ENCODE measurements at places on chromosomes 1 and 21.

DNA sequence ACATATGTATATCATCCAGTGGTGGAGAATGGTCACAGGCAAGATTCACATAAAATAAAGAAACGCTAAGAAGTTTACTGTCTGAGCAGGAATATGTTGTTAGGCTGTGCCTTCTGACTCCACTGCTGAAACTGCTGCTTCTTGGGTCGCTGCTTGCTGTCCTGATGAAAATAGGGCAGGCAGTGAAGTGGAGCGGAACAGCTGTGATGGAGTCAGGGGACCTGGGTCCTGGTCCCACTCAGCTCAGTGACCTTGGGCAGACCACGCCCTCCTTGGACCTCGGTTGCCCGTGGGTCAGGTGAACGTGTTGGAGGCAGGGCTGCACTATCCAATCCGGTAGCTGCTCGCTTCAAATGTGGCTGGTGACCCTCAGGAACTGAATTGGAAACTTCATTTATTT, 33.4 kb upstream of the IFFO2 start:
- DNase-seq = no peak

GRCh38 chr1:101250222-101250621, 13.4 kb downstream of the S1PR1 start:
- no peak for DNase-seq

GRCh38 chr1:169707912-169708604, 3.4 kb downstream of the SELL start:
- DNase-seq = no peak

- no peak for DNase-seq
Measured at GRCh38 chr1:236141447-236142252, 689 bp upstream of the GPR137B start.

All from memory B cell (primary cell).